ENCODE measurements at places on chromosomes 11 and 22.

DNA sequence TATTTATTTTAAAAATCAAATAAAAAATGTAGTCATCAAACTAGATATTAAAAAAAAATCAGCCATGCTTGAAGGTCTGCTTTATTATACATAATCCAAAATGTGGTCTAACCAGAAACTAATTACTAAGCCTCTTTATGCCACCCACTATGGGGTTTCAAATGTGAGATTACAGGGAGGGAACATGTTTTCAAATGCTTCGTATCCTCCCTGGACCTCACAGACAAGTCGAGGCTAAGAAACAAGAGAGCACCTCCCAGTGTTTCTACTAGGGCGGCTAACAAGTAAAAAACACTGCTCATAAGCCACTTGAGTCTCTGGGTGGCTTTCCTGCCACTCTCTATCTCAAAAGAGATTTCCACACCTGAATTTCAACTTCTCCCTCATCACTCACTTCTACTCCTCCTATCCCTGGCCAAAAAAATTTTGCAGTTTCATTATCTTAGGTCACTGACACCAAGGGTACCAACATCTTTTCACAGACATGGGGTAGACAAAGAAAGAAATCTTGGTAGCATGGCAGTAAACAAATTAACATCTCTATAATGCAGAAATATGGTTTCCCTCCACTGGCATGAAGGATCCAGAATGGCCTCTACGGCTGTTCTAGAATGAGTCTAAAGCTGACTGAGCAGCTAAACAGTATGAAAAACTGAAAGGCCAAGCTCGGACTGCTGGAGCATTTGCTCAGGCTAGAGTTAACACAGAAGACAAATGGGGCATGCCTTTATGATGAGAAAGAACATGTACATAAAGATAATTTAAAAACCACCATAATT, 50.9 kb downstream of the PITPNB start:
- DNase-seq, result no peak

GRCh38 chr11:122422682-122423081, 232.8 kb upstream of the UBASH3B start:
- no peak for DNase-seq

DNA sequence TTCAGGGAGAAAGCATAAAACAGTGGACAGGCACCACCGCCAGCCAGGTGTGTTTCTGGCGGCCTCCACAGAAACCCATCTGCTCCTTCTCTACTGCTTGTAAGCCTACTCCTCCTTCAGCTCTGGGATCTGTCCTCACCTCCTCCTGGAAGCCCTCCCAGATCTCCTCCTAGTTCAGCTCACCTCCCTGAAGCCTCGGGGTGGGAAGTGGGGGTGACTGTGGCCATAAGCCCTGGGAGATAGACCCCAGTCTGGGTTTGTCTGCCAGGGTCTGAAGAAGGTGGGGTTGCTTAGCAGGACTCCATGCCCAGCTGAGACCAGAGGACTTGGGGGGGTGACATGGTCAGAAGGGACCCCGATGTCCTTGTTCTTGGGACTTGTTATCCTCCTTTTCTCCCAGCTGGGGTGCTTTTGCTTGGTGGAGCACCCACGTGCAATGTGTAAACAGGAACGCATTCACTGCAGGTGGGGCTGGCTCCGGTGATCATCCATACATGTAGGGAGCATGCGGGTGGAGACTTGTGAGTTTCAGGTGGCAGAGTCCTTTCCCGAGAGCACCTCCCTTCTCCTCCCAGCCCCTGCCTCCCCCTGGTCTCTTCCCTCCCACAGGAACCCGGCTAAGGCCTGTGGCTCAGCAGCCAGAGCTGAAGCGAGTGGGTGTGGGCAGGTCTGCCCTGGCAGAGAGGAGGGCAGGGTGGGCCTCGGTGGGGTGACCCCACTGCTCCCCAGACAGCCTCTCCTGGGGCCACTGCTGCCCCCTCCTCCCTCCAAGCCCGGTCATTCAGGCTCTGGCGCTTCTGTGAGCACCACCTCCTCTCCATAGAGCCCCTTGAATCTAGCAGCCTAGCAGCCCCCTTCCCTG, 25.9 kb downstream of the MRGPRG start:
- DNase-seq, result no peak

DNA sequence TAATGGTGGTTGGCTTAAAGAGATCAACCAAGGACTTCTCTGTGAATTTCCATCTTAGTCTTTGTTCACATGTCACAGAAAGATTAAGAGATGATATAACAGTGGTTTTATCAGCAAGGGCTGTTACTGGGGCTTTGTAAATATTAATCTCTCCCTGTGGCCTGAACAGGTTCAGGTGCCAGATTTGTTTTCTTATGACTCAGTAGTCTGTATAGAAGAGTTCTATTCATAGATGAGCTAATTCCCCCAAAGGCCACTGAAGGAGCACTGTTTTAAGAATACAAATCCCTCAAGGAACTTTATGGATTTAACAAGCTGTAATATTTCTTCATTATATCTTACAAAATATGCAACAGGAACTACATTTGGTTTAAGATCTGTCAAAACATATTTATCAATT, 50.4 kb downstream of the TCP11L1 start:
- DNase-seq, result no peak

DNA sequence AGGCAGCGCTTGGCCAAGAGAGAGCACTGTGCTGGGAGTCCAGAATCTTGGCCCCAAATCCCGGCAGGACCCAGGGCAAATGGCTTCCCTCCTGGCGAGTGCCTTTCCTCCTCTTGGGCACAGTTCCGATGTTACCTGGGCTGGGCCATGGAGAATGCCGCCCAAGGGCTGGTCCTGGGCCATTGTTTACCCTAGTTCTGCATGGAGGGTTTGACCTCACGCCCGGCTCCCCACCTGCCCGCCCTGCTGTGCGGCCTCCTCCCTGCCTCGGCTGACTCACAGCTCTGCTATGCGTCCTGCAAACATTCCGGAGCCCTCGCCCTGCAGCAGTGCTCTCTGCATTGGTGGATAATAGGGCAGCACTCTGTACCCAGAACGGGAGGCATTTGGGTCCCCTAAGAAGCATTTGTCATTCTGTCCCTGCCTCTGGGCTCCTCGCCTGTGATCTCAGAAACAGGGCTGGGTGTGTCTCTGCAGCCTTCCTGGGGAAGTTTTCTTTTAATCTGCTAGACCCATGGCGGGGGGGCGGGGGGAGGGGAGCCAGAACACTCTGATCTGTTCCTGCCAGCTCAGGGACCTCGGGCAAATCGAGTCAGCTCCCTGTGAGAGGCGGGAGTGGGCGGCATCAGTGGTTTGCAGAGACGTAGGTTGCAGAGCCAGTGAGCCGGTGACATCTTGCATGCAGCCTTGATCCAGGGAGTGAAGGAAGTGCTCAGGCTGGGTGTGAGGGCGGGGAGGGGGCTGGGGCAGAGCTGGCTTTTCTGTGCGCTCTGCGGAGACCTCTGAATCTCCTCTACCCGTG, 32.9 kb upstream of the SMIM38 start:
- DNase-seq, result peak; percentile 52

DNA sequence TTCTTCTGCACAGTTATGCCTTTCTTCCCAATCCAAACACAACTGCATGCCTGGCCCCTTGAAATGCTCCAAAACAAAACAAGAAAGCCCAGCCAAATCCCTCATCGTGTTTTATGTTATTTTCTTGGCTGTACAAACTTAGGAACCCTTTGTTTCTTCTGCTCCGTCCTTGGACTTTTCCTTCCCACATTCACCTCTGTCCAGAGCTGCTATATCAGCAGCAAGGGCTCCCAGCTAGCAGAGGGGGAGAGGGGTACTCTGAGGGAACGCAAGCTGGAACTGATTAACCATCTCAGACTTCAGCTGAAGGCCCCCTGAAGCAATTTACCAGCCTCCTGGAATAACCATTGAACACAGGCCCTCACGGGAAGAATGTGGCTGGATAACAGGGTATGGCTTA, 214.7 kb downstream of the TENM4 start:
- no peak for DNase-seq

GRCh38 chr11:74870485-74870884, 78.4 kb downstream of the XRRA1 start:
- DNase-seq, result no peak

DNA sequence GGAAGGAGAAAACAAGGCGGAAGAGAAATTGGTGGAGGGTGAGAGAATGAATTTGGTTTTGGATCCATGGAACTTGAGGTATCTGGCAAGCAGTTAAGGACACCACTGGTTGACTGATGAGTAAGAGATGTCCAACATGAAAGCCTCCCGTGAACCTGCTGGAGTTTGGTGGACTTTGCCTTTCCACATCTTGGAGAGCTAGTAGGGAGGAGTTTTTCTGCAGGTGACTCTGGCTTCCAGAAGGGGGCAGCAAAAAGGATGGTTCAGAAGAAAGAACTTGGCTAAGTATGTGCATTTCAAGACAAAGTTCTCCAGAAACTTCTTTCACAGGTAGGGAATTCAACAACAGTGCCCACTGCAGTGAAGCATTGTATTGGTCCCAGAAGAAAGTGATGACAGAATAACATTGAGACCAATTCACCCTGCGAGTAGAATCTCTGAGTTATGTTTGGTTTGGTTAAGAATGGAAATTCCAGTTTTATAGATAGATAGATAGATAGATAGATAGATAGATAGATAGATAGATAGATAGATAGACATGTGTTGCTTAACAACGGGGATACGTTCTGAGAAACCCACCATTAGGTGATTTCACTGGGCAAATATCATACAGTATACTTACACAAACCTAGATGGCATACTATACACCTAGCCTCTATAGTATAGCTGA, 28.5 kb downstream of the DCDC1 start:
- no peak for DNase-seq

DNA sequence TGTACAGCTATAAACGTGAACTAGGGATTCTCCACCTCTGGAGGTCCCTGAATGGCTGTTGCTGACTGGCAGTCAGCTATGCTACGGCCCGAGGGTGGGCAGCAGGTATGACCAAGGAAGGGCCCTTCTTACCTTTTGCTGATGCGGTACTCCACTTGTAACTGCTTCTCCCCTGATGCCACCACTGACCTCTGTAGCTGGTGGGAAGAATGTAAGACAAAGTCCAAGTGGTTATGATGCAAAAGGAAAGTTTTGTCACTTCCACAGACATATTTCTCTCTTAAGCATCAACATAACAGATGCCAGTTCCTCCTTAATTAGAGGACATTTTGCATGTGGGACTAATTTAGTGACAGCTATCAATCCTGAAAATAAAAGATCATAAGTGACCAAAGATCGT, 32.2 kb downstream of the P4HA3 start:
- DNase-seq, result no peak

DNA sequence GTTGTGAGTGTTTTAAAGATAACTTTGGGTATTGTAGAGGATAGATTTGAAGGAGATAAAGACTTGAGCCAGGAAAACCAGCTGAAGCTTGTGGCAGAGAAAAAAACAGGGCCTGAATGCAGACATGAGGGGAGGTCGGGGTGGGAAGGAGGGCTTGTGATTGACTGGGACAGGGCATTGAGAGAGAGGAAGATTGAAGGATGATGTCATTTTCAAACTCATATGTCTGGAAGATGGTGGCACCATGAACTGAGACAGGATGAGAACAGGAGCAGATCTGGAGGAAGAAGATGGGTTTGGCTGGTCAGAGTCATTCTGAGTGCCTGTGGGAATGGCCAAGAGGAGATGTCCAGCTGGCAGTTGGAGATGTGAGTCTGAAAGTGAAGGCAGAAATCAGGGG, 14.7 kb downstream of the CSNK2A3 start:
- no peak for DNase-seq

DNA sequence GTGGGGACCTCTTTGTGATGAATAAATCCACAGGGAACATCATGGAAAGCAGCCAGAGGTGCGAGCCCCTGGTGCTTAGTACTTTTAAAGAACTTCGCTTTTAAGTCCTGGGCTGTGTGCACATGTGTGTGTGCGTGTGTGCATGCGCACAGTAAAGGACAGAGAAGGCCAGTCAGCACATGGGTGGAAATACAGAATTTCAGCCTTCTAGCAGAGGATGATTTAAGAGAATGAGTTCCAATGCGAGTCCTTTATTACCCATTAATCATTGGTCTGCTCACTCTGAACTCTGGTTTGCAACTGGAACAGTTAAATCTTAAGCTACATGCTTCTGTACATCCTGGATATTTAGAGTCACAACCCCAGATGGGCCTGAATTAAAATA, 18.9 kb downstream of the TEAD1 start:
- no peak for DNase-seq

- DNase-seq, result no peak
Observed at GRCh38 chr11:59144096-59144495, 1.4 kb downstream of the FAM111A start.

GRCh38 chr11:109978895-109979294, 114.3 kb upstream of the ZC3H12C start:
- no peak for DNase-seq

DNA sequence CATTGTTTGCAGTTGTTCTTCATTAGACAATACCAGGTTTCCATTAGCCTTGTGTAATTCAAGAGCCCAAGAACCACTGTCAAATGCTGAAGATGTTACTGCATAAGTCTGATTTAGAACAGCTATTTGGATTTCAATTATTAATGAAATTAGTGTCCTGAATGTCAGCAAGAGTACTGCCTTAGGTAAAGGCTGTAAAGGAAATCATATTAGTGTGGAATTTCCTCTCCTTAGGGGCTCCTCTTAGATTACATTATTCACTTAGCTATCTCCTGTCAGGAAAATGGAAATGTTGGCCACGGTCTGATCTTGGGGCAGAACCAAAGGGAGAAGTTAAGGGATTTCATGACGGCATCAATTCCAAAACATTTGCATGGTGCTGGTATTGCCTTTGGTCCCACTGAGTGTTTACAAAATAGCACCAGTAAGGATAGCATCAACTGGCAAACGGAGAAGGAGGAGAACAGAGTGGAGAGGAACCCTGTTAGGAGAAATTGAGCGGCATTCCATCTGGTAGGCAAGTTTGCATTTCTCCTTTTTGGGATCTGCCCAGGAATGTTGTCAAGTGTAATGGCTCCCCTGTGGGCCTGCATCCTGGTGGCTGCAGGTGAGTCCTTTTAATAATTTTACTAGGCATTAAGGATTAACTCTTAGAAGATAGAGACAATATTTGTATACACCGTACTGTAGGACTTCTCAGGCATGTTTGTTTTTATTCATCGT, at the start of gene HTR3B:
Gene HTR3B, plus strand, starts transcription at position 418 of the 723 bp plus-strand sequence. Its CDS starts 138 bp downstream, at position 556.
- DNase-seq, result no peak
